ENCODE measurements at places on chromosomes 1 and 21. TPM values are rescaled to one million over a fixed set of nuclear protein-coding genes. Genes with fewer than 3 reads are reported as not detected.

The CLEC20A gene
- under 0.01 TPM for total RNA-seq

The CPLANE2 gene
- total RNA-seq = 9.4 TPM

The CCDC28B gene
- 8.0 TPM for total RNA-seq

The PGBD5 gene
- 0.29 TPM for total RNA-seq

The PTGS2 gene
- total RNA-seq = 3.3 TPM

The TSPAN2 gene
- total RNA-seq = 2.1 TPM

The TBX19 gene
- 1.1 TPM for total RNA-seq

The PEAR1 gene
- 17.0 TPM for total RNA-seq

The GBP5 gene
- under 0.01 TPM for total RNA-seq

The REG4 gene
- not detected for total RNA-seq

DNA sequence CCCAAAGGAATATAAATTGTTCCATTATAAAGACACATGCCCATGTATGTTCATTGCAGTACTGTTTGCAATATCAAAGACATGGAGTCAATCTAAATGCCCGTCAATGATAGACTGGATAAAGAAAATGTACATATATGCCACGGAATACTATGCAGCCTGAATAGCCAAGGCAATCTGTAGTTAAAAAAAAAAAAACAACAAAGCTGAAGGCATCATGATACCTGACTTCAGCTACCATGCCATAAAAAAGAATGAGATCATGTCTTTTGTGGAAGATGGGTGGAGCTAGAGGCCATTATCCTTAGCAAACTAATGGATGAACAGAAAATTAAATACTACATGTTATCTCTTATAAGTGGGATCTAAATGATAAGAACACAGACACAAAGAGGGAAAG, 36.0 kb downstream of the GPR88 start:
- H3K36me3 ChIP-seq = no peaks in the 10 kb centered on the region
- no peaks in the 10 kb centered on the region for H3K27me3 ChIP-seq
- peaks cover 3% of the 10 kb centered on the region for H3K4me1 ChIP-seq
- no peak for DNase-seq
- H3K4me3 ChIP-seq = no peak overlapping the region

GRCh38 chr1:157092831-157093230, 6.8 kb downstream of the ETV3L start:
- H3K27ac ChIP-seq = no peak overlapping the region
- H3K4me1 ChIP-seq = peaks cover 6% of the 10 kb centered on the region

- H3K27ac ChIP-seq = no peak overlapping the region
- H3K27me3 ChIP-seq = no peaks in the 10 kb centered on the region
- H3K36me3 ChIP-seq = no peaks in the 10 kb centered on the region
- H3K4me3 ChIP-seq = no peak overlapping the region
- H3K4me1 ChIP-seq = no peaks in the 10 kb centered on the region
These were observed 13.0 kb upstream of the DENND2D start for GRCh38 chr1:111213412-111213811.

GRCh38 chr1:119647734-119648619, at the start of gene ZNF697:
ZNF697 (minus strand) TSS chr1:119648266; CDS start chr1:119626100, 22,166 bp downstream.
- DNase-seq = peak; percentile 99
- peaks cover 28% of the 10 kb centered on the region for H3K4me1 ChIP-seq
- H3K36me3 ChIP-seq = peaks cover 5% of the 10 kb centered on the region
- peak within 1 kb of the TSS; percentile 93 for H3K4me3 ChIP-seq

GRCh38 chr1:159505676-159506075, 30.1 kb downstream of the OR10J5 start:
- H3K4me1 ChIP-seq = no peaks in the 10 kb centered on the region
- no peak overlapping the region for H3K4me3 ChIP-seq
- no peaks in the 10 kb centered on the region for H3K27me3 ChIP-seq
- no peaks in the 10 kb centered on the region for H3K36me3 ChIP-seq

DNA sequence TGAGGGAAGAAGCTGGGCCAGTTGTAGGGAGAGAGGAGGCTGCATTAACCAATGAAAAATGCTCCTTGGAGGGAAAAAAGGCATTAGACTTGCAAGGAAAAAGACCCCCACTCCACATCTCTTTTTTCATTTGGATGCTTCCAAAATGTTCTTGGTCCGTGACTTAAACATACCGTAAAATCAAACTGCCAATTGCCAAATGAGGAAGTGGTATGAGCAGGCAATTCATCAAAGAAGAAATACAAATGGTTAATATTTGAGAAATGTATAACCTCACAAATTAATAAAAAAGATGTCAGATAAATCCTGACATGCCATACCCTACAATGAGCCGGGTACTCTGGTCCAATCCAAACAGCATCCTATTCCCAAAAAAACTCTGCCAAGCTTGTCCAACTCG, 30.6 kb downstream of the KANK4 start:
- H3K4me1 ChIP-seq = no peaks in the 10 kb centered on the region
- no peaks in the 10 kb centered on the region for H3K36me3 ChIP-seq
- H3K27ac ChIP-seq = no peak overlapping the region
- no peak overlapping the region for H3K4me3 ChIP-seq

GRCh38 chr1:104919188-104919587, 1169.5 kb downstream of the AMY1C start:
- no peak overlapping the region for H3K4me3 ChIP-seq
- DNase-seq = no peak
- H3K27me3 ChIP-seq = no peaks in the 10 kb centered on the region
- no peaks in the 10 kb centered on the region for H3K36me3 ChIP-seq
- no peaks in the 10 kb centered on the region for H3K4me1 ChIP-seq
- no peak overlapping the region for H3K27ac ChIP-seq

- no peaks in the 10 kb centered on the region for H3K27me3 ChIP-seq
- H3K4me1 ChIP-seq = no peaks in the 10 kb centered on the region
- DNase-seq = no peak
These were observed 386.2 kb upstream of the ADGRL2 start for GRCh38 chr1:81414488-81415015.

GRCh38 chr21:46509741-46510502, 51.2 kb downstream of the DIP2A start:
- H3K4me1 ChIP-seq = peaks cover 4% of the 10 kb centered on the region
- peak overlapping the region; percentile 34 for H3K27ac ChIP-seq
- DNase-seq = peak; percentile 93
- H3K27me3 ChIP-seq = no peaks in the 10 kb centered on the region

DNA sequence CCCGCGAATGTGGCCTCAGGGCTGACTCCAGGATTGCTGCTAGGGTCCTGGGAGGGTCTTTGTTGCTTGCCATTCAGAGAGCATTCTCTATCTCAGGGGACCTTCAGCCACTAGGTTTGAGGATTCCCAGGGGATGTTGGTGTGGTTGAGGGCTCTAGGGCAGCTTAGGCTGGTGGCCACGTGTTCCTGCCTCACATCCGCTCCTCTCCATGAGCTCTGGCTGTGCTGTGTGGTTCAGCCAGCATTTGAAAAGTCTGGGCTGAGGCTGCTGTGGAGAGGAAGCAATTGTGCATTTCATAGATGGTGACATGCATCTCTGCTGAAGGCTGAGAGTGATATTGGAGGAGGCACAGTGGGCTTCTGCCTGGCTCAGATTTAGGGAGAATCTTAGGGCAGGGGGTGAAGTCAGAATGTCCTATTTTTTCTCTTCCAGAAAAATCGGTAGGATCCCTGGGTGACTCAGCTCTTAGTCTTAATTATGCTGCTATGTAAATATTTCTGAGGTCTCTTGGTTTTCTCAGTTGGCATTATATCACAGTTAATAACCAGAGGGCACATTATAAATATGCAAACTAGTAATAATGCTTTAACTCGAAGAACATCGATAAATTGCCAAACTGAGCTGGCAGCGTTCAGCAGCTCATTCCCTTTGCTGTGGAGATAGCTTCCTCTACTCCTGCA, 182.3 kb downstream of the CAMTA1 start:
- peaks cover 11% of the 10 kb centered on the region for H3K4me1 ChIP-seq
- H3K27me3 ChIP-seq = peaks cover 13% of the 10 kb centered on the region
- DNase-seq = peak; percentile 87
- no peak overlapping the region for H3K4me3 ChIP-seq

GRCh38 chr1:35691080-35691479, 27.6 kb downstream of the C1orf216 start:
- no peak overlapping the region for H3K4me3 ChIP-seq
- no peaks in the 10 kb centered on the region for H3K4me1 ChIP-seq
- H3K27ac ChIP-seq = no peak overlapping the region
- H3K27me3 ChIP-seq = peaks cover 17% of the 10 kb centered on the region
- no peaks in the 10 kb centered on the region for H3K36me3 ChIP-seq

DNA sequence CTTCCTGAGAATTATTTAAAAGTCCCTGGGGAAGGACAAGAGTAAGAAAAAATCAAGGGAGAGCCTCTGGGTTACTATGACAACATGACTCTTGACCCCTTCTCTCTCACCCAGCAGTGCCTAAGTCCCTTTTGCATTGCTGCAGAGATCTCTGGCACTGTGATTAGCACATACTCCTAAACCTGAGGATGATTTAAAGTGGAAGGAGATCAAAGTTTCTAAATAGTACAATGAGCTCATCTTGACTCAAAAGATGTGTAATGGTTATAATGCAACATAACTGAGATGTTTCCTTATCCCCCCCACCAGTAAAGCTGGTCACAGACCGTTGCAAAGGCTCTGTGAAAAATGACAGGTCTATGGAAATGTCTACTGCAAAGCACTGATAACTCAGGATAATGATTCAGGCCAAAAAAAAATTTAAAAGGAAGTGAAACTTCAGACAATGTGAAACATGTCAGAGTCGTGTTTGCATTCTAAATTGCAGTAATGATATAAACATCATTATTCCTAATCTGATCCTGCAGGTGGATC, 519.2 kb downstream of the KIF26B start:
- H3K27me3 ChIP-seq = no peaks in the 10 kb centered on the region
- no peak overlapping the region for H3K27ac ChIP-seq
- H3K4me1 ChIP-seq = peaks cover 3% of the 10 kb centered on the region
- no peak for DNase-seq

- DNase-seq = no peak
- no peak overlapping the region for H3K27ac ChIP-seq
- H3K4me1 ChIP-seq = no peaks in the 10 kb centered on the region
- H3K27me3 ChIP-seq = no peaks in the 10 kb centered on the region
- H3K4me3 ChIP-seq = no peak overlapping the region
These were observed 257.8 kb upstream of the CHRM3 start for GRCh38 chr1:239128541-239128940.

DNA sequence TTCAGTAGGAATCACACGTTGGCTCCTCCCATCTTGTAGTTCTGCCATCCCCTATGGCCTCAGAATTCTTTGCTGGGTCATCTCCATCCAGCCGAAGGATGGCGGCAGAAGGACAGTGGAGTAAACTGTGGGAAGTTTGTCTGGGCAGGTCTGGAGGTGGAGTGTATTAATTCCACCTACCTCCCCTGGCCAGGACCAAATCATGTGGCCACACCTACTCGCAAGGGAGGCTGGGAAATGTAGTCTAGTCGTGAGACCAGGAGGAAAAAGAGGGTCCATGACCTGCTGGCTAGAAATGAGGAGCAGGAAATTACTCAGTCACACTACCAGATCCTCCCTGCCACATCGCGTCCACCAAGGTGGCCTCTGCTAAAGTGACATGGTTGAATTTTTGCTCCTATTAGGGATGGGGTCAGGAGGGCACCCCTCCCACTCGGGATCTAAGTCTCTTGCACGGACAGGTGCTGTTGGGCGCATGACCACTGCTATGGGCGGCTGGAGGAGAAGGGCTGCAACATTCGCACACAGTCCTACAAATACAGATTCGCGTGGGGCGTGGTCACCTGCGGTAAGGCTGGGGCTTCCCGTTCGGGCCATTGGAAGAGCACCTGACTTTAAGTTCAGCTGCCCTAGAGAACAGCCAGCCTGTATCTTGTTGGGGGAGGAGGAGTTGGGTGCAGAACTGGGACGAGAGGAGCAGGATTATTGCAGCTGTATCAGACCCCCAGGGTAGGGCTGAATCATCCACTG, 19.5 kb downstream of the PLA2G5 start:
- no peak for DNase-seq
- H3K36me3 ChIP-seq = no peaks in the 10 kb centered on the region
- peaks cover 18% of the 10 kb centered on the region for H3K27me3 ChIP-seq
- H3K4me1 ChIP-seq = no peaks in the 10 kb centered on the region

DNA sequence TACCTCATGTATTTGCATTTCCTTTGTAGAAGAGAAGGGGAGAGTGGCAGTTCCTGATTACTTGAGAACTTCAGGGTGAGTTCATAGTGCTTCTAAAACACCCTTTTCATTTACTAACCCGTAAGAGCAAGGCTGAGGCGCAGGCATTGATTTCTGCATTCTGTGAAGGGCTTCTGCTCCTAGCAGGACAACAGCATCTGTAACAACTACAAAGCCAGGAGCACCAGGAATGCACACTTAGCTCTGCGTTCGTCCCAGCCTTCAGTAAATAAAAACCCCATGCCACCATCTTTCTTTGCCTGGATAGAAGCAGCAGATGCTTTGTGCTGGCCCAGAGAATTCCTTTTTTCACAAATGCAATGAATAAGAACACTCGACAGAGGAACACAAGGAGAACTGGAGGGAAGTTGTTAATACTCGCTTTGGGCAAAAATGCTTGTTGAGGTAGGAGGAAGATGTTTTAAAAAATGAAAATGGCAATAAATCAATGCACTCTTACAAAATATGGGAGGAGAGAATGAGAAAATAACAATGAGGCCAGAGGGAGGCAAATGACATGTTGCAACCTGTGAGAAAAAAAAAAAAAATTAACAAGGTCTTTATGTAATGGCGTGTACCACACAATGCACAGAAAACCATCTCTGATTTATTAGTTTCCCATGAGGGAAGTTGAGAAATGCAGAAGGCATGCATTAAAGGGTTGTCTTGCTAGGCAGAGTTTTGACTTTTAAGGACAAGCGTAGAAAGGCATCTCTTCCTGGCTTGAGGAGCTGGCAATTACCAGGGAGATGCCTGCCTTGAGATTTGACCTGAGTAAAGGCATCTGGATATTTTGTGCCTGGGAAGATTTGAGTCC, 418.8 kb downstream of the DISC1 start:
- no peak overlapping the region for H3K4me3 ChIP-seq
- H3K36me3 ChIP-seq = no peaks in the 10 kb centered on the region
- DNase-seq = no peak
- no peaks in the 10 kb centered on the region for H3K27me3 ChIP-seq

All from osteoblast (primary cell).